Cardiac fibroblast (primary cell): ENCODE measurements at places on chromosomes 12 and 14.

DNA sequence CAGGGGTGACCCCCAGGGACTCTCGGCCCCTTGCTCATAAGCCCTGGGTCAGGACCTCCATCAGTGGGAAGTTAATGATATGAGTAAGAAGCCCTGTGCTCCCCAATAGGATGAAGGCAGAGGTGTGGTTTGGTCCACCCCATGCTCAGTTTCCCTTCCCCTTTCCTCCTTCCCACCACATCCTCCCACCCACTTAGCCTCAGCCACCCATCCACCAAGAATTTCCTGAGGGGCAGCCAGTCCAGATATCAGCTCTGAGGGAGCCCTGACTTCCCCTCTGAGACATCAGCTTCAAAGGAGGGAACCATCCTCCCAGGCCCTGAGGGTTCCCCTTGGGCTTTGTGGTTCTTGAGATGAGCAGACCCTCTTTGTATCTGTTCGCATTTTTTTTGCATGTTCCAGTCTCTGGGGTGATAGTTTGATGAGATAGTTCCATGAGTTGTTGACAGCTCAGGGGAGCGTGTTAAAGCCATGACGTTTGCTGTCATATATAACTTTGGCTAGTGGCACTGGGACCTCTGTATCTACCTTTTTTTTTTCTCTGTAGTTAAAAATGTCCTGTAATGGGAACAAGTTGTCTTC lies 71.2 kb downstream of the LGMN start:
- no peak for DNase-seq

- peak; percentile 19 for DNase-seq
Observed at GRCh38 chr12:694734-695503, 31.7 kb upstream of the NINJ2 start.

DNA sequence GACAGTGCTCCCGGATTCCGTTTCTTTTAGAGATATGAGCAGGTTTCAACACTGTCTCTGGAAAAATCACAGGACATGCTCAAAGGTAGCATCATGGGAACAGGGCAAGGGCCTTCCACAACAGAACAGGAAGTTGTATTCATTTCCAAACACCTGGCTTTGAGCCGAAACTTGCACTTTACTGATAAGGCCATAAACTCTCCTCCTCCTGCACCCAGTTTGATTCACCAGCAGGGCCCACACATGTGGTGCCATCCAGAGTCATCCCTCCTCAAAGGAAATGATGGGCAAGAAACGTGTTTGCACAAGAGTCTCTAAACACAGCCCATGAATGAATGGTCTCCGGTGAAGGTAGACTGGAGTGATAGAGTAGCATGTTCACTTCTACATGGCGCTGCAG lies 268.4 kb upstream of the FKBP4 start:
- no peak for DNase-seq

GRCh38 chr12:64877363-64878004 lies 53.0 kb downstream of the TBC1D30 start:
- DNase-seq, result peak; percentile 11

DNA sequence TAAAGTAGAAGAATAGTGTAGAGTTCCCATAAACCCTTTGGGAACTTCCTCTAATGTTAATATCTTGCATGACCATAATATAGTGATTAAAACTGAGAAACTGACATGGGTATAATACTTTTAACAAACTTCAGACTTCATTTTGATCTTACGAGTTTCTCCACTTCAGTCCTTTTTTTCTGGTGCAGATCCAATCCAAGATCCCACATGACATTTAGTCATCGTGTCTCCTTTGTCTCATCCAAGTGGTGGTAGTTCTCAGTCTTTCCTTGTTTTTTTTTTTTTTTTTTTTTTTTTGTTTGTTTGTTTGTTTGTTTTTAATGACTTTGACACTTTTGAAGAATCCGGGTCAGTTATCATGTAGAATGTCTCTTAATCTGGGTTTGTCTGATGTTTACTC lies 179.2 kb downstream of the CACNA1C start:
- DNase-seq, result no peak

GRCh38 chr14:34258318-34258717 lies 203.7 kb downstream of the SPTSSA start:
- DNase-seq, result peak; percentile 32

DNA sequence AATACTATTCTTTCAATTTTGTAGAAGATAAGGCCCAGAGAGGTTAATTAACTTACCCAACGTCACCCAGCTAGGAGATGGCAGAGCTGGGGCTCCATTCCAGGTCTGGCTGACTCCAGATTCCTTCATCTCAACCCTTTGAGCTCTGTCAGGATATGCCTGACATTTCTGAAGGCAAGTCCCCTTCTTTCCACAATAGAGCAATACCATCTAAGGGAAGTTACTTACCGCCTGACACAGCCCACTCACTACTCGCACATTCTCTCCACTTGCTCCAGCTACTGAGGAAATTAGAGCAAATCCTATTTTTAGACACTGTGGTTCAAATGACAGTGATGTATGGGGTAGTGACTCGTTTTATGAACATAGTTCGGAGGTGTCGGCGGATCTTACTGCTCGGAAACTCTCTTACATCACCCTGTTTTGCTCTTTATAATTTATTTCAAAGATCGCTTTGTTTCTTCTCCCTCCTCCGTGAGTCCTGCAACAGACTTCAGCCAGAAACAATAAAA lies 2.0 kb upstream of the WSCD2 start:
- DNase-seq, result no peak

- DNase-seq, result no peak
Observed at GRCh38 chr12:132841151-132841550, 12.5 kb upstream of the GOLGA3 start.

DNA sequence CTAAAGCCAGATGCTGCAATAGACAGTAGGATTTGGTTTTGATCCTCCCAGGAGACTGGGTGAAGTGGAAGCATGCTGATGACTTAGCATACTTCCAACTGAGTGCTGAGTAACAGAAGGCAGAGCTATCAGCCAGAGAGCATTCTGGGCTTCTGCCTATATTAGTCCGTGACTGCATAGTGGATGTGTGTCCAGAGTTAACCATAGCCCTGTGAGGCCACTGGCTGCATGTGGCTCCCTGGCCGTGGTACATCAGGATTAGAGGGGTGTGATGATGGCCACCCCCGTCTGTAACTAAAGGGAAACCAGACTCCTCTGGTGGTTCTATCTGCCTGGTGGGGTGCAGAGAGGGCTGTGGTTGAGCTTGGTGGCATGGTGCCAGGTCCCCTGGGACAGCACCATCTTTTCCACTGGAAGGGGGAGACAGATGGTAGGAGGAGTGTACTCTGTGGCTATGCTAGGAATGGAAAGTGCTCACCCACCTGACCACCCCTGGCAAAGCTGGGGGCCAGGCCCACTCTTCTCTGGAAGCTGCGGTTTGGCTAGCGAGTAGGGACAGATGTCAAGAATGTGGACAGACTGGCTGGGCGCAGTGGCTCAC lies 27.4 kb downstream of the ABCD4 start:
- peak; percentile 78 for DNase-seq
